Stimulated activated CD4-positive, alpha-beta T cell treated with anti-CD3 and anti-CD28 coated beads, Interleukin-15, amount 100 ng/mL, for 1 hour (primary cell): ENCODE measurements at places on chromosomes 11 and 22.

- DNase-seq: peak; percentile 59
Observed at GRCh38 chr11:67613960-67614715, 7.4 kb downstream of the NDUFV1 start.

DNA sequence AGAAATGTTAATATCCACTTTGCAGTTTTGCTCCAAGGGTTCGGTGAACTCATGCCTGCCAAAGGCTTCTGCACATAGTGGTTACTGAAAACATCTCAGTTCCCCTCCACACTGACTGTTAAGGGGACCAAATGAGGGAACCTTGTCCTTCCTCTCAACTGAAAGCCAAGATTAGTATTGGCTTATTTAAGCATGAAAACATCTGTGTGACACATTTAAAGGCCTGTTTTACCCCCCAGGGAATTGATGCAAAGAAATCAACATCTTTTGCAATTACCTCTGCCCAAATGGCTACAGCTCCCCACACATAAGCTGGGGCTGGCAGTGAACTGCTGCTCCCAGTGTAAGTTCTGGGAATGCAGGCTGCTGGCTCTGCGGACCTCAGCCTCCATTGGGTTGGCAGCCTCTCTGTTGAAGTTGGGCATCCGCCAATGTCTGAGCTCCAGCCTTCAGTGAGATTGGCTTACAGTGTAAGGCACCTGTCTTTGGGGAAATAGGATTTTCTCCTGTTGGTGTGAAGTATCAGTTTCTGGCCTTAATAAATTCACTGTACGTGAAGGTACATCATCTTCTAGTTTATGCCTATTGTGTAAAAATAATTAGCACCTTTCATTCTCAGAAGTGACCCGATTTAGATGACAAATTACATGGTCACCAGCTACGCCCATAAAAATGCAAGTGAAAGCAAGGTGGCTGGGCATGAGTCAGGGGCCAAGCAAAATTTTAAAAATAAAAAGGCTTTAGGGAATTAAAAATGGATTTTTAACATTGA is 213.4 kb upstream of the SYN3 start:
- no peak for DNase-seq

DNA sequence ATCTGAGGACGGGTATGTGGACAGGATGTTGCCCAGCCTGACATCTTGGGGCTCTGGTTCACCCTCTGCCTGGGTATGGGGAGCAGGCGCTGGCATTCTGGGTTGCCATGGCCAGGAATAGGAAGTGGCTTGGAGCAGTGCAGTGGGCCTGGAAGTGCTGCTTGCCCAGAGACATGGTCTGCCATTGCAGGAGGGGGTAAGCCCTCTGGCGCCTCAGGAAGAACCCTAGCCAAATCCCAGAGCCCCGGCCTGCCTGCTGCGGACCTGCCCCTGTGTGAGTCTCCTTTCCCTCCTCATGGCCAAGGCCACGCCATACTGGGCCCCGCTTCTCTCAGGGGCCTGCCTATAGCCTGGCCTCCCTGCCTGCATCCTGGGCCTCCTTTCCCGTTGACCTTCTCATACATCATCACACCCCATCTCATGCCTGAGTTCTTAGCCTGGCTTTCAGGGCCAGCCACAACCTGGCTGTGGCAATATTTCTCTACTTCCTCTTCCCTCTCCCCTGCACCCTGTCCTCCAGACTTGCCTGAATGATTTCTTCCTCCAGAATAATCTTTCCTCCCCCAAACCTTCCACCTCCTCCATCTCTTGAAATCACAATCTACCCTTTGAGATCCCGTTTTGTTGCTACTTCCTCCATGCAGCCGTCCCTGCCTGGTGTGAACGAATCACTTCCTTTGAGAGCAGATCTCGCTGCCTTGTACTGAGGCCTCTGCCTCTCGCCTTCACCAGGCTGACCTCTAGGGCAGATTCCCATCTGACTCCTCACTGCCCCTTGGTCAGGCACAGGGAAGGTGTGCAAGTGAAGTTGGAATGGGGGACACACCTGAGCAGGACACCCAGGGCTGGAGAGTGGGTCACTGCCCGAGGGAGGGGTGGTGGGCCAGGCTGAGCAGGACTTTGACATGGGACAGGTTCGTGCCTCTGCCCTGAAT is 5.2 kb downstream of the CAPN5 start:
- DNase-seq: no peak

- no peak for DNase-seq
Observed at GRCh38 chr11:126991596-126991995, 9.0 kb downstream of the KIRREL3 start.

- no peak for DNase-seq
Observed at GRCh38 chr11:69459848-69460539, 21.5 kb upstream of the LINC01488 start.

GRCh38 chr11:124759266-124760204 is 2.6 kb downstream of the ESAM start:
- no peak for DNase-seq

DNA sequence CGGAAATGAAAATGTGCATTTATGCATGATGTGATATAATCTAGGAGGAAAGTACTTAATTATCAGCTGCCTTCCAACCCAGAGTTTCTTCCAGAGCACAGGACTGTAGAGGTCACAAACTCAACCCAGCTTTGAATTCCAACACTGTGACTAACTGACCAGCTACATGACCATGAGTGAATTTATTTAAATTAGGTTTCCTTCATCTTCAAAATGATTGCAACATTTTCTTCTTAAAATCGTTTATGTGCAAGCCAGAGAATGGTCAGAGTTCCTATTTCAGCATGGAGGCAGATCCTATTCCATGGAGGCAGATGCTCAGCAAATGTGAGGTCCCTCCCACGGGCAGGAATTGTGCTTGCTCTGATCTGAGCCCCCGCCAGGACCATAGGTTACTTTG is 42.4 kb downstream of the OSBP start:
- DNase-seq: no peak

DNA sequence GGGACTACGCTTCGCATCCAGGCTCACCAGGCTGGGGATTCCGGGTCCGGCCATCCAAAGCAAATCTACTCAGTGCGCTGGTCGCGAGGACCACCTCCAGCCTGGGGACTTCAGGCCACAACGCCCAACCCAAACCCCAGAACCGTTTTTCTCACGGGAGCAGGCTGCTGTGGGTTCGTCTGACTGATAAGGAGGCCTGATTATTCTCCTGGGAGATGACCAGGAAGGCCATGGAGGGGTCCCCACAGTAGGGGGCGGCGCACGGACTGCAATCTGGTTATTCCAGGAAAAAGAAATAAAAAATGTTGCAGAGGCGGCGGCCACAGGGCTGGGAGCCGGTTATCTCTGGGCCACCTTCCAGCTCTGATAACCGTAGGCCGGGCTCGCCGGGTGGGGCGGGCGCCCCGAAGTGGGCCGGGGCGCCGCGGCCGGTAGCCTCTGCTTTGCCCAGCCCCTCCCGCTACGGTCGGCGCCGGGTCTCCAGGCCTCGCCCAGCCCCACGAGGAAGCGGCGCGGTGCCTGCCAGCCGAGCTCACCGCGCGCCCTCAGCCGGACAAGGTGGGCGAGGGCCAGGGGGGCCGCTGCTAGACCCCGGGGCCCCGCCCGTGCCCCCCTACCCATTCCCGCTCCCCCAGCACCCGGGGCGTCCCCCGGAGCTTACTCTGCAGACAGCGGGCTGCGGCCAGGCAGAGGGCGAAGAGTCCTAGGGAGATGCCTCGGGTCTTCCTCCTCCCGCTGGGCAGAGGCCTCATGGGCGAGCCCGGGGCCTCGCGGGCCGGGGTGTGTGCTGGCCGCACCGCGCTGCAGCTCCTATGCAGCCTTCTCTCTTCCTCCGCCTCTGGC is 446 bp downstream of the VSTM5 start:
- no peak for DNase-seq

GRCh38 chr22:35842954-35843353 is 125.3 kb downstream of the APOL5 start:
- no peak for DNase-seq

DNA sequence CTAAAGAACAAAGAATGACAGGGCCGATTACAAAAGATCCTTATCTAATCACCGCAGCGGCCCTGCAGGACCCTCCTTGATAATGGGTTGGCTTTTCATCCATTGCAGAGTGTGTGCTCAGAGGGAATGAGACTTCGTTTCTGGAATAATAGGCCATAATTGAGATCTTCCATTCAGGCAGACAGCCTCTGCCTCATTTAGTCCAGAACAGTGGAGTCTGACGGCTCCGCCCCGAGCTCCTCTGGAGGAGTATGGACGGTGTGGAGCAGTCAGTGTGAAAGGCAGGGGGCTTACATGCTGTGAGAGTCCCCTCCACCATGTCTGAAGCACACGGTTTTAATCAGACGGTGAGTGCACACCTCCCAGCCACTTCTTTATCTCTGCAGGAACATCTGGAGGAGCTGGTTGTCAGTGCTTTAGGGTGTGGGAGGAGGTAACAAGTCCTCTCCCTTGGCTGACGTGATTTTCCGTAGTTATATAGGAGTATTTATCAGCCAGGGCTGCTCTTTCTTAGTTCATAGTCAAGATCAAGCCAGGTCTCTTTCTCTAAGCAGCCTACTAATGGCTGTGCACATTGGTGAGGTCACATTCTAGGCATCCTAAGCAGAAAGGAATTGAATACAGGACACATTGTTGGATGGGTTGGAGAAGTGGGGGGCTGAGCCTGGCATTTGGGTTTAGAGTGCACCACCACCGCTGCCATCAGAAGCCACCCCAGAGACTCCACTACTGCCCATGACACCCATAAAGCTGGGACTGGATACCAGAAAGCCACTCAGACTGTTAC is 1477.9 kb downstream of the TBC1D22A start:
- no peak for DNase-seq

- DNase-seq: no peak
Observed at GRCh38 chr11:28133146-28133545, 25.0 kb downstream of the METTL15 start.

GRCh38 chr22:26548984-26549383 is 36.7 kb upstream of the TFIP11 start:
- DNase-seq: no peak

DNA sequence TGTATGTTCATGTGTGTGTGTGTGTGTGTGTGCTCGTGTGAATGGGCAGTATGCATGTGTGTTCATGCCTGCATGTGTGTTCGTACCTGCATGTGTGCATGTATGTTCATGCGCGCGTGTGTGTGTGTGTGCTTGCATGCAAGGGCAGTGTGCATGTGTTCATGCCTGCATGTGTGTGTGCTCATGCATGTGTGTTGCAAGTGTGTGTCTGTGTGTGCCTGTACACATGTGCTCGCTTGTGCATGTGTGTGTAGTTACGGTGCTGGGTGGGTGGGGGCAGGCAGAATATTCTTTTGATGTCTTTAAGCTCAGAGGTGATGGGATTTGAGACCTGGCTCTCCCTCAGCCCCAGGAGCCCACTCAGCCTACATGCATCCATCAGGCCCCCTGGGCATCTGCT is 822.1 kb downstream of the BRD1 start:
- no peak for DNase-seq

GRCh38 chr11:77602381-77603088 is 12.8 kb downstream of the AQP11 start:
- no peak for DNase-seq

GRCh38 chr11:2380807-2381350 is 3.8 kb downstream of the CD81 start:
- DNase-seq: no peak

- no peak for DNase-seq
Observed at GRCh38 chr11:74784726-74785125, 36.1 kb downstream of the RNF169 start.

DNA sequence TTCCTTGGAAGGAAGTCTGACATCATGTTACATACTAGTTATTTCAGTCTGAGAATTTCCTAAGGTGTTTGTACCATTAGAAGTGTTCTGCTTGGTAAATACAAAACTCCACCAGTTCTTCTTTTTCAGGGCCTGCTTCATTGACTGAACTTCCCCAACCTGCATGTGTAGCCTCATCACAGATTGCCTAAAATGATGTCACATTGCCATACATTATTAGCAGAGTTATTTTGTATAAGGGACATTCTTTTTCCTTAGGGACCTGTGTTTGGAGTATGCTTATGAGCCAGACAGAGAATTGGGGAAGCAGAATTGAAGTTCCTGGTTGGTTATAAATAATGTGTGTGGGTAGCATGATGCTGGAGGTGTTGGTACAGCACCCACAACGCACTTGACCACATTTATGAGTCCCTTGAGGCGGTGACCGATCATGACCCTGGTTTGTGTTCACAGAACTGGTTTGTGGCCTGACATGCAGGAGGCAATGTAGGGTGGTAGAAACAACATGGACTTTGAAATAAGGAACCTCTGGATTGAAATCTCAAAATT is 16.4 kb upstream of the MMP7 start:
- DNase-seq: no peak

DNA sequence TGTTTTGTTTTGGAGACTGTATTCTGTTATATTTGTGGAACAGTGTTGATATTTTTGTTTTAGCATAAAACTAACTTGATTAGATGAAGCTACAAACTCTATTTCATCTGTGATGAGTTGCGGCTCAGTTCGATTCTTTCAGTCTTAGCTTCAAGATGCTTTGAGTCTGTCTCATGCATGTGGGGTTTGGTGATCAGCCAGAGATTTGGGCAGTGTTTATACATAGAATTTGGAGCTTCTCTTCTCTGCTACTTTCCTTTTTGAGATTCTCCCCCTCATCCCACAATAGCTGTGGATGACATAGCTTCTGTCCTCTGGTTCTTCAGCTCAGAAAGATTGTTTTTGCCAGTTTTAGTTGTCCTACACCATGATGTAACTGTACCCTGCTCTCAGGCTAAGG is 90.4 kb downstream of the ARHGAP20 start:
- DNase-seq: no peak

DNA sequence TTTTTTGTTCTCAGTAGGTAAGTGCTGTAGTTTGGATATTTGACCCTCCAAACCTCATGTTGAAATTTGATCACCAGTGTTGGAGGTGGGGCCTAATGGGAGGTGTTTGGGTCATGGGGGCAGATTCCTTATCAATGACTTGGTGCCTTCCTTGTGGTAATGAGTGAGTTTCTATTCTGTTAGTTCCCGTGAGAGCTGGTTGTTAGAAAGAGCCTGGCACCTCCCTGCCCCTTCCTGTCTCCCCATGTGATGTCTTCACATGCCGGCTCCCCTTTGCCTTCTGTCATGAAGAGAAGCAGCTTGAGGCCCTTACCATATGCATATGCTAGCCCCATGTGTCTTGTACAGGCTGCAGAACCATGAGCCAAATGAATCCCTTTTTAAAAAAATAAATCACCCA is 138.3 kb downstream of the TMEM135 start:
- no peak for DNase-seq

DNA sequence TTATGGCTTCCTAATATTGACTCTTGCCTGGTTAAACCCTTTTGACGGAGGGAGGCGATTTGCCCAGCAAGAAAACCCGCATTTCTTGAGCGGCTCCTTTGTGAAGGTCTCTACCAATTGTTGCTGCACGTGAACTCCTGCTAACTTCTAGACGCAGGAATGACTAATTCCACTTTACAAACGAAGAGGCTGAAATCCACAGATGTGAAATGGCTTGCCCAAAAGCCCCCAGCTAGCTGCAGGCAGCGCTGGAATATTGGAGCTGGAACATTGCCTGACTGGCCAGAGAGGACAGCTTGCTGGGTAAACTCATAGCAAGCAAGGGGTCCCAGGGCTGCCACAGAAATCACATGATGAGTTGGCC is 542 bp downstream of the GCAT start:
- no peak for DNase-seq

DNA sequence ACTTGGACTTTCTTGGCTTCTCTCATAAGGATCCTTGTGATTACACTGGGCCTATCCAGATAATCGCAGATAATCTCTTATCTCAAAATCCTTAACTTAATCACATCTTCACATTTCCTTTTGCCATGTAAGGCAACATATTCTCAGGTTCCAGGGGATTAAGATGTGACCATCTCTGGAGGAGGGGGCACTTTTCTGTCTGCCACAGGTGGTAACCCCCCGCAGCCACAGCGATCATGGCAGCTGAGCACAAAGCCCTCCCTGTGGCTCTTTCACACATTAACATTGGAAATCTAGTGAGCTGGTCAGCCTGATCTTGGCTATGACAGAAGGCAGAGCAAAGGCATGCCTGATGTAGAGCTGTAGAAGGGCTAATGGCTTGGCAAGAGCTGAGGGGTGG is 69.1 kb upstream of the CD82 start:
- DNase-seq: no peak
